Stimulated activated CD4-positive, alpha-beta T cell treated with anti-CD3 and anti-CD28 coated beads, TNF-alpha, amount 100 ng/mL, for 24 hours (primary cell): ENCODE measurements at places on chromosomes 7 and 10.

- no peak for DNase-seq
Measured at GRCh38 chr10:132541129-132541528, 3.5 kb downstream of the INPP5A start.

GRCh38 chr10:36173364-36173763, 531.3 kb upstream of the FZD8 start:
- DNase-seq, result no peak

GRCh38 chr7:150360363-150361058, 8.1 kb upstream of the REPIN1 start:
- no peak for DNase-seq

- DNase-seq, result no peak
Measured at GRCh38 chr7:54080971-54081370, 461.2 kb upstream of the VSTM2A start.

DNA sequence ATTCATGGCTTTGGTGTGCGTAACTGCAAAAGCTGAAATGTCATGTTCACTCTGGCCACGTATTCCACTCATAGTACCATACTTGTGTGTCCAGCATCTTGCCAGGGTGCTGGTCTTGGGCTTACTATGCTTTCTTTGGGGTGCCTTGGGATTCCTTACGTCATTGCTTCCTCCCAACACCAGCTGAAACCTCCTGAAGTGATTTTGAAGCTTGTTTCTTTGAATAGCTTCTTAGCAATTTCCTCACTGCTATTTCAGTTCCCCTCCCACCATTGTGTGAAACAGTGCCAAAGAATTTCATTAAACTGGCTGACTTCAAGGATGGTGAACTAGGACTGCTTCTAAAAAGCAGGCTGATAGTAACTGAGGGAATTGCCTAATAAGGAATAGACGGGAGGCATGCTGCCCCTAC, 36.9 kb downstream of the ENTPD1 start:
- DNase-seq, result no peak

DNA sequence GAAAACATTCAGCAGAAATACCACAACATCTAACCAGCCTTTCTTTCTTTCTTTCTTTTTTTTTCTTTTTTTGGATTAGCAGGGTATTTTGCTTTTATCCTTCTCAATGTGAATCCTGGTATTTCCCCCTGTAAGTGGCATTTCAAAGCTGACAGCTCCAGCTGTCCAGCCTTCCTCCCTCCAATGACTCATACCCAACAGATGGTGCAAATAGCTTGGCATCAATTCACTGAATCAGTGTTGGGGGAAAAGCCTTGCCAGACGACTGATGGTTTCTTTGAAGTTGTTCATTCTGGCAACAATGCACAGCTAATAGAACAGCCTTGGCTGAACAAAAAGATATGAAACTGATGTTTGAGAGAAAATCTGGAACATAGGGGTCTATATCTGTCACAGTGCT, 316.8 kb upstream of the STEAP1 start:
- DNase-seq, result no peak

GRCh38 chr7:28267012-28267411, 86.4 kb upstream of the JAZF1 start:
- no peak for DNase-seq

GRCh38 chr7:131602994-131603372, 46.6 kb upstream of the PODXL start:
- no peak for DNase-seq

DNA sequence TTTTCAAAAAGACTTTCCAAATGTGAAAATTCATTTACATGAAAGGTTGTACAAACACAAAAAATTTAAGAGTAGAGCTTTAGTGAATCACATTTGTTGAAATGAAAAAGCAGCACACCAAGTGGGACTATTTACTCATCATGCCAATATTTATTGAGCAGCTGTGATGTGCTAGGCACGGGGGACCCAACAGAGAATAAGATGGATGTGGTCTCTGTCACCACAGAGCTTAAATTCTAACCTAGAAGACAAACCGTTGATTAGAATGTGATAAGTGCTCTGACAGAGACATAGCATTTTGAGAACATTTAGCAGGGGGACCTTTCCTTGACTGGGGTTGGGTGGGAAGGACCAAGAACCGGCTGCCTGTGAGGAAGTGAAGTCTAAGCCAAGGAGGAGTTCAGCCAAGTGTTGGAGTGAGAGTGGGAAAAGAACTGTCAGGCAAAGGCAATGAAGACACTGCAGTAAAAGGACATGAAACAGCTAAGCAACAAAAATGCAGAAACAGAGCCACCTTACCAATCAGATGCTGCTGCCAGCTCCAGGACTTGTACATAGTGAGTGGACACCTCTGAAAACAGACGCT, 19.1 kb downstream of the ADAM12 start:
- DNase-seq, result no peak

DNA sequence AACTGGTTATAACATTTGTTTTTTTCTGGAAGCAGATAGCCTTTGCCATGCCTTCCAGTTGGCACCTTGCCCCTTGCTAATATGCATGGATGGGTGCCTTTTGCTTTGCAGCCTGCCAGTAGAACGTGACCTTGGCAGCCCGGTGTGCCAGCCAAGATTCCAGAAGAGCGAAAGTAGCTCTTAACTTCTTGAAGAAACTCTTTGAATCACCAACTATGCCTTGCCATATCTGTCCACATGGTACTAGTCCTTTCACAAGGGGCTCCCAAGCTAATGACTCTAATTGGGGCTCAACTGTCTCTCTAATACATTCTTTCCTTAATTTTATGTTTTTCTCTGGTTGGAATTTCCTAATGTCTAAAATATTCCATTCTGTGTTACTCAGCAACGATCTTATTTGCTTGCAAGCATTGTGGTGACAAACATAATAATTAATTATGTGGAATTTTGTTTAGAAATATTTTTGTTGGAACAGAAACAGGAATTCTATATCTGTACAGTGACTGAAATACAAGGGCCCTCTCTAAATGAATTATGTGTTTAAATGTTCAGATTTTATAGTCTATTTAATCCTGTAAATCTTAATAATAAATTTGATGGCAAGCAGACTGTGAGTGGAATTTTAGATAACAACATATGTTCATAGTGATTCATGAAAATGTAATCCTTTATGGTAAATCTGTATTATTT, 45.8 kb downstream of the HDAC9 start:
- no peak for DNase-seq

- no peak for DNase-seq
Measured at GRCh38 chr10:92567952-92568600, 5.8 kb downstream of the IDE start.

DNA sequence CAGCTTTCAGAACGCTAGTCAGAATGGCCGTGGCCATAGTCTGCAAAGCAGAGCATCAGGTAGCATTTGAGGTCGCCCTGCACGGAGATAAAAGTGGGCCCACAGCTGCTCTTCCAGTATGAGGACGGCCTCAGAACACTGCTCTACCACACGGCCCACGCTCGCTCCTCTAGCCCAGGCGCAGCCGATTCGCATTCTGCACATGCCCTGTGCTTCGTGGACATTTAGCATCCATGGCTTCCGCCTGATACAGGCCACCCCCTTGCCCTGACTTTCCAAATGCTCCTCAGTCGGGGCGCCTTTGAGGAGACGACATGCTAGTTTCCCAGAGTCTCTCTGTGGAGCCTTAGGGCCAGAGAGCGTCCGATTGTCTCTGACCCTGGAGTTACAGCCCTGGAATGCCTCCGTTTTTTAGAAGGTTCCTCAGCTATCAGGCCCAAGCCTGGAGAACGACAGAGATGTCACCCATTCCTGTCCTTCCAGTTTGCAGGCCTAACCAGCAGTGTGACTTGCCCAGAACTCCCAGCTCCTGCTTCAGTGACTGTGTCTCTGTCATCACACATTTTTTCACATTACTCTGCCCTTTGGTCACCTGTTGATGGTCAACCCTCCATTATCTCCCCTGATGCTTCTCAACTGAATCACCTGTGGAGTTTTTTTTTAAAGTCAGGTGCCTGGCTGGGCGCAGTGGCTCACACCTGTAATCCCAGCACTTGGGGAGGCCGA, 14.3 kb downstream of the STRA8 start:
- DNase-seq, result no peak

- DNase-seq, result no peak
Measured at GRCh38 chr7:49812534-49812933, 39.1 kb downstream of the VWC2 start.

DNA sequence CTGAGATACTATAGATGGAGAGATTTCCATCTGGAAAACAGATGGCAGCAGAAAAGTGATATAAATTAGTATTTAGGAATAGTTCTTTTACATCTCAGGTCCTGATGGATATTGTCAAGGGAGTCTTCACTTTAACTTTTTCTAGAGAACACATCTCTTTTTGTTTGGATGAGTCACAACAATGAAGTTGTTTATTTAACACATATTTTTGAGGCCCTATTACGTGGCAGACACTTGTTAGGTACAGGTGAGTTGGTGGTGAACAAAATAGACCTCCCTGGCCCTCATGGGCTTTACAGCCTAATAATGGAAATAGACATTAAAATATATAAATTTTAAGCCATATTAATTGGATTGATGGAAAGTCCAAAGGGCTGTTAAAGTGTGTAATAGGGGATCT, 168.3 kb downstream of the VTI1A start:
- DNase-seq, result no peak

DNA sequence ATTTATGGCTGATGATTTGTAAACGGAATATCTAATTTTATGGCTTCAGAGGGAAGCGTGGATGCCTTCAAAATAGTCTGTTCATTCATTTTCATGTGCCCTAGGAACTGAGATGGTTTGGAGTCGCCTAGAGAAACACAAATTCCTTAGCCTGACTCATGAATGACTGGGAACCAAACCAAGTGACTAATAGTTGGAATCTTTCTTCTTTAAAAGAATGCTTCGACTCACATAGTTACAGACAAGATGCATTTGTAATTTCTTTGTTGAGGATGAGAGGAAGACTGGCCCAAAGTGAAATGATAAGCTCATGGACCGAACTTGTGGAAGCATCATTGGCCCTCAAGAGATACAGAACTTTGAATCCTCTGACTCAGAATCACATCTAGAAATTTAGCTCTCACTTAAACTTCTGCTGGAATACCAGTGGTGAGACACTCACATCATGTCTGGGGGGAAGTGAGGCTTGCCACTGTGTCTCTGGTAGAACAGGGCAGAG, 1107.2 kb downstream of the NRG3 start:
- no peak for DNase-seq

DNA sequence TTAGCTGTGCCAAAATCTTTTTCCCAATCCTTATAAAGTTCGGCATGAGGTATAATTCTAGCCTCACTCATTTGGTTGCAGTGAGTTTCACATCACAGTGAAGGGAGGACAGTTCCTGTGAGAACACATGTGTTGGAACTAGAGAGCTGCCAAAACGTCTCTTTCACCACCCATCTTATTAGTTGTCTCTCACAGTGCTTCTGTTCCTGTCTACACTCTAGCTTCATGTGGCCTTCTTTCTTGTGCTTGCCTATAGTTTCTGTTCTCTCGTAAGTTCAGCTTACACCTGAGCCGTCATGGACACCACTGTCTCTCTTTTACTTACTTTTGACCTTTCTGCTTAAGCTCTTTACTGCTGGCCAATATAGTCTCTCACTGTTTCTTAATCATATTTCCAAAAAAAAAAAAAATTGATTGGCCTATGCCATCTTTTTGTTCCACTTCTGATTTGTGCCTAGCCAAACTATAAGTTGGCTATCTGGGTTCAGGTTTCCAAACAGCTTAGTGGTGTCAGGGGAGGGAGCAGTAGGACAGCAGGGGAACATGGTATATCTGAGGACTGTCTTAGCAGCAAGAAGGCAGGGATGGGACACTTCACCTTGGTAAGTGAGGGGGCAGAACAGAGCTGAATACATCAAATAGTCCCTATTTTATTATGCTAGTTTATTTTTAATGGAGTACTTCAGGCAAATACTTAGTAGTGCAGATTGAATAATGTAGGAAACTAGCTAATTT, 38.0 kb downstream of the ZNRF2 start:
- no peak for DNase-seq

GRCh38 chr7:47346377-47346914, 235.5 kb downstream of the TNS3 start:
- no peak for DNase-seq

DNA sequence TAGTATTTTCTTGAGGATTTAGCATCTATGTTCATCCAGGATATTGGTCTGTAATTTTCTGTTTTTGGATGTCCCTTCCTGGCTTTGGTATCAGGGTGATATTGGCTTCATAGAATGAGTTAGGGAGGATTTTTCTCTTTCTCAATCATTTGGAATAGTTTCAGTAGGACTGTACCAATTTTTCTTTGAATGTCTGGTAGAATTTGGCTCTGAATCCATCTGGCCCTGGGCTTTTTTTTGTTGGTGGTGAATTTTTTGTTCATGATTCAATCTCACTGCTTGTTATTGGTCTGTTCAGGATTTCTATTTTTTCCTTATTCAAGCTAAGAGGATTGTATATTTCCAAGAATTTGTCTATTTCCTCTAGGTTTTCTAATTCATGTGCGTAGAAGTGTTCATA, 192.7 kb downstream of the KIF20B start:
- DNase-seq, result no peak

- DNase-seq, result no peak
Measured at GRCh38 chr7:157558875-157559595, 222.2 kb downstream of the DNAJB6 start.

- no peak for DNase-seq
Measured at GRCh38 chr10:78301891-78302738, 268.5 kb downstream of the RPS24 start.

GRCh38 chr7:123681561-123681960, 25.9 kb downstream of the LMOD2 start:
- no peak for DNase-seq

DNA sequence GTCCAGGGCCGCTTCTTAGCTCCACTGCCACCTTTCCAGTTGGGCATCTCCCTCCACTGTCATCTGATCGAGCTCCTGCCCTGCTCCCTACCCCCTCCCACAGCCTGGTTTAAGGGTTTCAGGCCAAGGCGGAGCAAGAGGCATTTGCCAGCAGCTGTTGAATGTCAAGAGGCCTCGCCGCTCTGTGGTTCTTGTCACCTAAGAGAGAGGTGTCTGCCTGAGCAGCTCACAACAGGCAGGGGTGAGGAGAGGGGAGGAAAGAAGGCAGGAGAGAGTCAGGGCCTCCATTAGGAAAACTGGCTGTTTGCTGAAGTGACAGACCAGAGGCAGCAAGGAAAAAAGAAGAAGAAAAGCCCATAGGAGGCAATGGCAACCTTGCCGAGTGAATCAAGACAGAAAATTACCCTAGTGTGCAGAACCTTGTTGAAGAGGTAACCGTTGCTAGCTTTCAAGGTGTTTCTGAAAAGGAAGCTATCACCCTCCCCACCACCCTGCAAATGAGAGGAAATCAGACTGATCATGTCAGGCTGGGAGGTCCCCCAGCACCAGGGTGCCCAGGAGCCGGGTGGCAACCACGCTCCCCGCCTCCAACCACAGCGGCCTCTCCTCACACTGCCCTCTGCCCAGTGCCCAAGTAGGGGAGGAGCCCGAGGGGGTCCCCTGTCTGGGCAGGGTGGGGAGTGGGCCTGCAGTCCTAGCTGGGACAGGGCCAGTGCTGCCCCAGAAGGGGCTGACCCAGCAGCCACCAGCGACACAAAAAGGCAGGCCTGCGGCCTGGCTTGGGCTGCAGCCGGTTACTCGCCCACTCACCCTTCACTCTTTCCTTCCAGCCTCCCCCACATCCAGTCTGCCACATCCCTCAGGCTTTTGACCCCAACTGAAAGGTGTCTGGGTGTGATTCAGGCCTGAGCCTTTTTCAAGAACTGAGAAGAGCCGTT, 7.1 kb downstream of the GATA3 start:
- DNase-seq, result no peak

GRCh38 chr10:62815381-62816075, 638 bp downstream of the EGR2 start:
- DNase-seq, result no peak
